SK-MEL-5 (cell line): ENCODE measurements at places on chromosomes 5 and 9.
A peak's percentile ranks its signal among the peaks of the same experiment; 100 is the strongest.

DNA sequence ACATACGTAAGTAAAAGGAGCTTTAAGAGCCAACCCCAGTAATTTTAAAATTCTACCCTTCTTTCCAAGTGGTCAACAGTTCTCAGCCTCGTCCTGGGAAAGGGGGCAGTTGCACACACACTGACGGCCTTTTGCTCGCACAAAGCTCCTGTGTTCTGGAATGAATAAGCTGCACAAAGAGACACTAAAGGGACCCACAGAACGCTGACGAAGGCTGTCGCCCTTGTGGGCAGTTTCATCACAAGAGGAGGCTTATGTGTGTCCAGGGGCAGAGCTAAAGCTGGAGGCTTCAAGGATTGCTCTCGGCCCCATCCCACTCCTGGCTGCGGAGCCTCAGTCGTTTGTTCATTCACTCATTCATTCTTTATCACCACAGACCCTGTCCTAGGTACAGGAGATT lies 67.0 kb upstream of the NEK6 start:
- DNase-seq = peak; percentile 100

DNA sequence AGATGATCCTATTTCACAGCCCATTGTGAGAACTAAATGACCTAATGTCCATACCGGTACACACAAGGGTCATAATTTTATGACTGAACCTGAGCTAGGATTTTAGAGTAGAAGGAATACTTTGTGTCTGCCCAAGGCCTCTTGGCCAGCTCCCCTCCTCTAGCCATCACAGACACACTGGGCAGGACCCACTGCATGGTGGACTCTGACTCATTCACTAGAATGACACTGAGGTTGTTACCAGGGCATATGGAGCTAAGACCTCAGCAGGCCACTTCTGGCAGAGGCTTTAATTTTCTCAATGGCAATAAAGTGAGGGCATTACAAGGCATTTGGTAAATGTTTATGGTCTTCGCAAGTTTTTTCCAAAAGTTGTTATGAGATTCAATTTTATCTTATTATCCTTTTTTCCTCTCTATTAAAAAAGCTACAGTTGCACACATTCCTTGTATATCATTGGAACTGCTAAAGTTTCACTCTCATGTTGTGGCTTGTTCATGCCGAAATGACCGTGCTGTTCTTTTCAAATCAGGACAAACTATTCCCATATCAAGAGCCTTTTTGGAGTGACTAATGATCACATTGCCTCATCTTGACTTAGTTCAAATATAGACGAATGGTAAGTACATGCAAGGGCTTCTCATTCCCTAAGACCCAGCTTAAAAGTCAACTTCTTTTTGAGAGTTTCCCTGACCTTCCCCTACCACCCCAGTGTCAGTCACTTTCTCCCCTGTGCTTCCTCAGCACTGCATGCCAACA lies 595.7 kb downstream of the ACTL7B start:
- DNase-seq = no peak

DNA sequence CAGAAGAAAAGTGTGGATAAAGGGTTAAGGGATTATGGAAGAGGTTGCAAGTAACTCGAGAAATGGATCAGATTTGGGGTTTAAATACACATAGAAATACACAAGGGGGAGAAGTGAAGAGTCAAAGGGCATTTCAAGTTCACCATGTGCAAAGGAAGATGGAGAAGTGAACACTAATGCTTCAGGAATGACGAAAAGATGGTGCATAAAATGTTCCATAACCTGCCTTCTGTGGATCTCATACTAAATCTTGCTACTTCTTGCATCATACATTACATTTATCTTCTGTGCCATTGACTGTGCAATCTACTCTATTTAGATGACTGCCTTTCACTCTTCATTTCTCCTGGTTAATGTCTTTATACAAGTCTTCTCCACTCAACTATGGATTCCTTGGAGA lies 5.7 kb upstream of the SMC2 start:
- DNase-seq = no peak

DNA sequence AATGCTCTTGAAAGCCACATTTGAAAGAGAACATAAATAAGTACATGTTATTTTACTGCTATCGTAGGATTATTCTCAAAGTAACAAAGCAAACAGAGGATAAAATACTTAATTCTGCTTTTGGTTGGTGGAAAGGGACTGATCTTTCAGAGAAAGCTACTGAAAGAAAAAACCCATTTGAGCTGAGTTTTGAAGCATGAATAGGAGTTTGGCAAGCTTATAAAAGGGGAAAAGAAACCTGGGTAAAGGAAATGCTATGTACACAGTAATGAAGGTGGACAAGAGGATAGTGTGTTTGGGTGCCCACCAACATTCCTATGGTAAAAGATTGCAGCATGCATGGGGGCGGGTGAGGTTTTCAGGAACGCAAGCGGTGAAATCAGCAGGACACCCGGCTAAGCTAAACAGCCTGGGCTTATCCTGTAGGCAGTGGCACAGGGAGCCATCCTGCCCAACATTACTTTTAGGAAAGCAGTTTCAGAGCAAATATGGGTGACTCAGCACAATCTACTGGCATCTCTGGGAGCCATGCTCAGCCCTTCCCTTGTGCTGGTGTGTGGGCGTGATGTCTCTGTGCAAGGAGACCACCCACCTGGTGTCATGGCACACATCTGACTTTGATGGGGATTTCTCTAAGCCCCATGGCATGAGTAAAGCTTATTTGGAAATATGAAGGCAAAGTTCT lies 673.9 kb upstream of the KLF4 start:
- no peak for DNase-seq

DNA sequence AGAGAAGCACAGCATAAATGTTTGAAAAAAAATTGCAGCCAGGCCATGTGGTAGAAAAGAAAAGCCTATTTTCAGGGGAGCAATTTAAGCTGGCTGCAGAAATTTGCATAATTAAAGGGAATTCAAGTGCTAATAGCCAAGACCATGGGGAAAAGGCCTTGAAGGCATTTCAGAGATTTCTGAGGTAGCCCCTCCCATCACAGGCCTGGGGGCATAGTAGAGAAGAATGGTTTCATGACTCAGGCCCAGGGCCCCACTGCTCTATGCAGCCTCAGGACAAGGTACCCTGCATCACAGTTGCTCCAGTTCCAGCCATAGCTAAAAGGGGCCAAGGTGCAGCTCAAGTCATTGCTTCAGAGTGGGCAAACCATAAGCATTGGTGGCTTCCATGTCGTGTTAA lies 1416.0 kb downstream of the EFNA5 start:
- DNase-seq = no peak

- no peak for DNase-seq
Measured at GRCh38 chr5:64887910-64888309, 119.2 kb downstream of the CWC27 start.
